ENCODE measurements at places on chromosomes 2 and 18.

- no peak for DNase-seq
Measured at GRCh38 chr18:3211236-3211992, 8.4 kb downstream of the MYOM1 start.

DNA sequence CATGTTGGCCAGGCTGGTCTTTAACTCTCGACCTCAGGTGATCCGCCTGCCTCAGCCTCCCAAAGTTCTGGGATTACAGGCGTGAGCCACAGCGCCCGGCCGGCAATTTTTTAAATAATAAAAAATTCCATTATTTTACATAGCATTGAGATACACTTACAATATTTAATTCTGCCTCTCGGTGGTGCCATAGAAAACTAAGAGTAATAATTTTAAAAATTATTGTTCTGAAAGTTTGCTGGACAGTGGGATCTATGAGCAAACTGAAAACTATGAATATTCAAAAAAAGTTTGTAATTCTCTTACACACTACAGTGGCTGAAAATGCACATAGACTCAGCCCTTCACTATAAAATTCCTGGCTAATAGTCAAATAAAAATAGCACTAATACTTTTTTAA is 90.9 kb upstream of the STON1 start:
- DNase-seq, result no peak

GRCh38 chr18:51563396-51563795 is 365.9 kb upstream of the MEX3C start:
- no peak for DNase-seq

GRCh38 chr18:60865801-60866200 is 467.4 kb upstream of the CDH20 start:
- no peak for DNase-seq

- peak; percentile 61 for DNase-seq
Measured at GRCh38 chr18:48540251-48541025, 1.6 kb downstream of the CTIF start.

GRCh38 chr18:33334781-33335180 is 105.7 kb downstream of the CCDC178 start:
- DNase-seq, result no peak

DNA sequence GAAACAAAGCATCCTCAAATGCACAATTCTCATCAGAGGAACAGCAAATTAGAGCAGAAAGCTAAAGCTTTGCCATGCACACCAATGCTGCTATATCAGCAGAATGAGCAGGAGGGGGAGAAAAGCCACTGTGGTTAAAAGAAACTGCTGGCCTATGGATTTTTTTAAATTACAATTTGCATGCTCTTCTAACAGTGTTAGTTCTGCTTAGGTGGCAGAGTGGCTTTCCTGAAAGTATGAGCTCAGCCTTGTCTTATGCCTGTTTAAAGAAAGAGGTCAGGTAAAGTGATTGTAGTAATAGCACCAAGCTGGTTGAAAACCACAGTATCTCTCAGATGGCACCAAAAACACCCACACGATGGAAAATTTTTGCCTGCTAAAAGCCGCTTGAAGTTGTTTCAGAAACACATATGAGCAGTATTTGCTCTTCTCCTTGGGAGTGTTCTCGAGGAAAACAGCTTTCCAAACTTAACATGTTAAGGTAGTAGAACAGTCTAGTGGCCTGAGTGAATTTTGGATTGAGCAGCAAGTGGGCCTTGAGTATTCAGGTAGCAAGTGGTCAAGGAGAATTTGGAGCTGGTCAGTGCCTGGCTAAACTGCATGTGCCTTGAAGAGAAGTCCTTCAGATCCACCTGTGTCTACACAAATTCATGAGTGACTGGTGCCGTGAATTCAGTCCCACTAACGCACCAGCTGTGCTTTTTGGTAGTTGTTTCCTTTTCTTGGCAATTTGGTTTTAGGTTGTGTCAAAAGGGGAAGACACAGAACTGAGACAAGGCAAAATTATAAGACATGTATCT is 19.6 kb upstream of the NDUFV2 start:
- no peak for DNase-seq

GRCh38 chr2:23100406-23100805 is 284.6 kb upstream of the KLHL29 start:
- no peak for DNase-seq

DNA sequence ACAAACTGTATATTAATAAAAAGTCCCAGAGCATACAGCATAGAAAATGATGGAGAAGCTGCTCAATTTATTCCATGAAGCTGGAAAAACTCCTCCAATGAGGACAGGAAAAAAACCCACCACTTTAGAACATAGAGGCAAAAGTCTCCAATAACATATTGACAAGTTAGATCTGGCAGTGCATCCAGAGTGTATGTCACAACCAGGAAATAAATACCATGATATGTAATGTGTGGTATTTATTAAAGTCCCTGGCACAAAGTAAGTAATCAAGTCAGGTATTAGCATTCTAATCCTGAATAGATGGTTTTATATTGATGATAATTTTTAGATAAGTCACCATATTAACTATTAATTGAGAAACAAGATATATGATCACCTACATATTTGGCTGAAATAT is 427.3 kb upstream of the HS6ST1 start:
- no peak for DNase-seq

DNA sequence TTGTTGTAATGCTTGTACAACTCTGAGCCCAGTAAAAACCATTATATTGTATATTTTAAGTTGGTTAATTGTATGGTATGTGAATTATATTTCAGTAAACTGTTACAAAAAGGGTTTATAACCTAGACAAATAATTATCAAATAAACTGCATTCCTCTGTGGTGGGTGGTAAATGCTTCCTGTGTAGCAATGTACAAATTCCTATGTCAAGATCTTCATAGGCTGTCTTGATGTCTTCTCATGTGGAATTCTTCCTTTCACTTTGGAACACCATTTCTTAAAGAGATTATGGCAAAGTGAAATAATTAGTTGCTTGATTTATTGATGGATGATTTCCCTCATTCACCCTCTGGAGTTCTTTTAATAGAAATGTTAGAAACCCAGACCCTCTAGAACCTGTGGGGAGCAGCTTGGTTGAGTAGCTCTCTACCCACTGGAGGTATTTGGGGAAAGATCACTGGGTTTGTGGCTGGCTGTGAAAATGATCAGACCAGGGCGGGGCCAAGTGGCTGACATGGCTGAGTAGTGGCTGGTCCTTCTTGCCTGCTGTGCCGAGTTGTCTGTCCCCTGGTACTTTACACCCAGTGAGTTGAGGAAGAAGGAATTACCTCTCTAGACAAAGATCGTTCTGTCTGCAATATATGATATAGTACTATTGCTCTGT is 22.4 kb upstream of the MGAT5 start:
- no peak for DNase-seq

GRCh38 chr2:10371441-10372196 is 68.9 kb downstream of the HPCAL1 start:
- no peak for DNase-seq

GRCh38 chr2:202187570-202187969 is 50.8 kb downstream of the SUMO1 start:
- DNase-seq, result no peak

GRCh38 chr18:79195716-79196683 is 126.8 kb downstream of the ATP9B start:
- no peak for DNase-seq

DNA sequence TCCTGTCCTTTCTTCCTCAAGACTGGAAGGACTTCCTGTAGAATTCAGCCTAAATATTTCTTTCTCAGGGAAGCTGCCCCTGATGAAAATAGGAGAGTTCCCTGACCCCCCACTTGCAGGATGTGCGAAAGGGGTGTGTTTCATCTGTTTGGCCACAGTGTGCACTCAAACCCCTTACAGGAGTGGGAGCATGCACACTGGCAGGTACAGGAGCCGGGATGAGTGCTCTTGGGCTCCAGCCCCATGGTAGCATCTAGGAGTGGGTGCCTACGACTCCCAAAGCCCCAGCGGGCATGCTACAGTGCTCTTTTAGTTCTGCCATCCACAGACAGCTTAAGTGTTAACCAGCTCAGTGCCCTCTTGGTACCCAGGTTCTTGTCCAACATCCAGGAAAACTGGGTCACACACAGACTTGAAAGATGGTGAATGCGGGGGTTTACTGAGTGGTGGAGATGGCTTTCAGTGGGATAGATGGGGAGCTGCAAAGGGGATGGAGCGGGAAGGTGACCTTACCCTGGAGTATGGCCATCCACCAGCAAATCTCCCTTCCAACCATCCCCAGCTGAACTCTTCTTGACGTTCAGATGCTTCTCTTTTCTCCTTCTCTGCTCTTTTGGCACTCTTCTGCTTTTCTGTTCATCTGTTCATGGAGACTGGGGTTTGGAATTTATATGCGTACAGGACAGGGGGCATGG is 295.0 kb upstream of the NCKAP5 start:
- DNase-seq, result no peak

DNA sequence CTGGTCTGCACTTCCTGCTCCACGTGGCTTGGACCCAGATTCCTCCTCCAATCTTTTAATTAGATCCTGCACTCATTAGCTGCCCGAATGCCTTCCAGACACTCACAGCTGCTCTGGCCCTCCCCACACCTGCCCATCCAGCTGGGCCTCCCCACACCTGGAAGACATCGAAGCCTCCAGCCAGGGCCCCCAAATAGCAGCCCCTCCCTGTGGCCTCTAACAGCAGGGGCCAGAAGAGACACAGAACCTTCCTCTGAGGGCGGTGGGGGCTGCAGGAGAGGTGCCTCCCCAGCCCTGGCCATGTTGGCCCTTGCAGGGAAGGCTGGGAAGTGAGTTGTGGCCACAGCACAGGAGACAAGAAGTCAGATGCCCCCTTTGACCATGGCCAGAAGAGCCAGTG is 252.8 kb downstream of the DYSF start:
- no peak for DNase-seq

DNA sequence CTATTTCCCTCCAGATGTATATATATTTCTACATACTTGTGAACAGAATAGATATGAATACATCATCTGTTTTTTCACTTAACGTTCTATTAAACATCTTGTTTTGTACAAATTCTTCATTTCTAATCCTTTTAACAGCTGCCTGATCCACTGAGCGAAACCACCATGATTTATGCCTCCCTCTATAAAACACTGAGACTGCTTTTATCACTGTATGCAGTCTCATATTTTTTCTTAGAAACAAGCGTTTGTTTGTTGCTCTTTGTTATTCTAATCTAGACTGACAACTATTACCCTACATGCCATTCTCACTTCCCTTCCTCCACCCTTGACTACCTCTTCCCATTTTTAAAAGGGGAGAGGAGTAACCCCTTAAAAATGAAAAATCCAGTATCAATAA is 88.2 kb downstream of the DTNB start:
- no peak for DNase-seq

- no peak for DNase-seq
Measured at GRCh38 chr18:61639886-61640285, 252.9 kb downstream of the RNF152 start.

DNA sequence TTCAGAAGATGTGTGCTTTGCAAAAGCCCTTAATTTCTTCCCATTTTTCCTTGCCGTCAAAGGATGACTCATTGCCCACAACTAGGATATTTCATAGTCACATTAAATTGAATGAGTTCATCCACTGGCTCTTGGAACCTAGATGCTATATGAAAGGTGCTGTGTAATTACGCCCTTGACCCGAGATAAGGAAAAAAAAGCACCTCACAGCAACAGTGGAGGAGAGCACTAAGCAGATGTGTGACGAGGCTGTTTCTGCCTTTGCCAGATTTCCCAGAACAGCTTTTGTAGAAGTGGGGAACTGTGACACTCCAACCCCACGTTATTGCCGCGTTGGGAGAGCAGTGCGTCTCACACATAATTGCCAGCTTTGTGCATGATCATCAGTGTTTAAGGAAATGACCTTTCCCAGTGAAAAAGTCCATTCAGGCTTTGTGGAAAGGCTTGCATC is 33.3 kb upstream of the TMEM87B start:
- DNase-seq, result no peak

DNA sequence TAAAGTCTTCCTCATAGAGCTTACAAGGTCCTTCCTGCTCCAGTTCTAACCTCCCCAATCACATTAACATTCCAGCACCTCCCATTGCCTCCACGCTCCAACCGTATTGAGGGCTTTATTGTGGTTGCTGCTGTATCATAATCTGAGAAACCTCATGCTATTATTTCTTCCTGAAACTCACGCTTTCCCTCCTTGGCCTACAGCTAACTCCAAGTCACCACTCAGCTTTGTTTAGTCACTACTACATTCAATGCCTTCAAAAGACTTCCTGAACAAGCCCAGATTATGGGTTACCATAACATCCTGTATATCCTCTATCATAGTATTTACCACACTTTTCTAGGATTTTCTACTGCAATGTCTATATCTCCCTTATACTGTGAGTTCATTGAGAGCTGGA is 230.4 kb downstream of the IKZF2 start:
- DNase-seq, result no peak

GRCh38 chr2:171405546-171405945 is 28.2 kb downstream of the METTL8 start:
- DNase-seq, result no peak

DNA sequence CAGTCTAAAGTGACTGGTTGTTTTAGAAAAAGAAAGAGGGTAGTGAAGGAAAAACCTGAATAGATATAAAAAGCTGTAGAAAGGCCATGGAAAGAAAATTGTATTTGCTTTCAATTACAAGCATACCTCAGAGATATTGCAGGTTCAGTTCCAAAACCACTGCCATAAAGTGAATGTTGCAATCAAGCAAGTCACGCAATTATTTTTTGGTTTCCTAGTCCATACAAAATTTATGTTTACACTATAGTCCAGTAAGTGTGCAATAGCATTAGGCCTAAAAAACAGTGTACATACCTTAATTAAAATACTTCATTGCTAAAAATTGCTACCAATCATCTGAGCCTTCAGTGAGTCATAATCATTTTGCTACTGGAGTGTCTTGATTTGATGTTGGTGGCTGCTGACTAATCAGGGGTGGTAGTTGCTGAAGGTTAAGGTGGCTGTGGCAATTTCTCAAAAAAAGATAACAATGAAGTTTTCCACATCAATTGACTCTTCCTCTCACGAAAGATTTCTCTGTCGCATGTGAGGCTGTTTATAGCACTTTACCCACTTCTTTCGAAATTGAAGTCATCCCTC is 2003.8 kb upstream of the PIK3C3 start:
- no peak for DNase-seq

- DNase-seq, result no peak
Measured at GRCh38 chr2:68745006-68745405, 10.4 kb downstream of the ARHGAP25 start.

- DNase-seq, result peak; percentile 8
Measured at GRCh38 chr18:7566567-7567473, at the start of gene PTPRM. Gene PTPRM, plus strand, starts transcription at chr18:7567316. Its CDS starts 503 bp downstream, at chr18:7567819.

- peak; percentile 21 for DNase-seq
Measured at GRCh38 chr2:24049485-24050021, at the start of gene FKBP1B. Gene FKBP1B, plus strand, starts transcription at chr2:24049741. Its CDS starts 109 bp downstream, at chr2:24049850.

DNA sequence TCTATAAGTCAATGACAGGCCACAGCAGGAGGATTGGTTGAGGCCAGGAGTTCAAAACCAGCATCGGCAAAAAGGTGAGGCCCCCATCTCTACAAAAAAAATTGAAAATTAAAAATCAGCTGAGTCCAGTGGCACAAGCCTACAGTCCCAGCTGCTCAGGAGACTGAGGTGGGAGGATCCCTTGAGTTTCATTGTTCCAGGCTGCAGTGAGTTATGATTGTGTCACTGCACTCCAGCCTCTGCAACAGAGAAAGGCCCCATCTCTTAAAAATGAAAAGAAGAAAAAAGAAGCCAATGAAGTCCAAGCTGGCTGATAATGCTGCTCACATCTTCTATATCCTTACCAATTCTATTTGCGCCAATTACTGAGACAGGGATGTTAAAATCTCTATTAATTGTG is 39.1 kb downstream of the MRPS5 start:
- DNase-seq, result no peak

GRCh38 chr2:80896576-80896975 is 592.0 kb upstream of the LRRTM1 start:
- DNase-seq, result no peak

- DNase-seq, result no peak
Measured at GRCh38 chr2:171723716-171724683, 36.7 kb downstream of the DYNC1I2 start.

- DNase-seq, result no peak
Measured at GRCh38 chr2:200687922-200688920, 102.4 kb downstream of the AOX1 start.
